Naive thymus-derived CD8-positive, alpha-beta T cell (primary cell): ENCODE measurements at places on chromosomes 1 and 21.

DNA sequence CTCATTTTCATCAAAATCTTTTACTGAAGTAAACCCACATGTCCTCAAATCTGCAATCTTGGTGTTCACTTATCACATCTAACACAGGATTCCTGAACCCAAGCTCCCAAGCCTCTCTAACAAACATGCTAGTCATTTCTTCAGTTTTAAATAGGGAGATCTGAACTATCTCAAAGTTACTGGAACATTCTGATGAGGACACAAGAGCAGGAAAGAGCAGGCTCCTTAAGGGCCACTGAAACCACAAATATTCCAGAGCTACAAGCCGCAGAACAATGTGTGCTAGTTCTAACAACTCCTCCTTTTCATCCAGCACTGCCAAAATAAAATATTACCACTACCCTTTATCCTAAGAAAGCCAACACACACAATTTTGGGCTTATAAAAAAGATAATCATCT is 38.9 kb downstream of the WARS2 start:
- DNase-seq: no peak

- DNase-seq: no peak
These were observed 71.5 kb downstream of the MACF1 start for GRCh38 chr1:39275836-39276507.

- peak; percentile 45 for DNase-seq
These were observed 12.4 kb downstream of the LMNA start for GRCh38 chr1:156126630-156127534.

DNA sequence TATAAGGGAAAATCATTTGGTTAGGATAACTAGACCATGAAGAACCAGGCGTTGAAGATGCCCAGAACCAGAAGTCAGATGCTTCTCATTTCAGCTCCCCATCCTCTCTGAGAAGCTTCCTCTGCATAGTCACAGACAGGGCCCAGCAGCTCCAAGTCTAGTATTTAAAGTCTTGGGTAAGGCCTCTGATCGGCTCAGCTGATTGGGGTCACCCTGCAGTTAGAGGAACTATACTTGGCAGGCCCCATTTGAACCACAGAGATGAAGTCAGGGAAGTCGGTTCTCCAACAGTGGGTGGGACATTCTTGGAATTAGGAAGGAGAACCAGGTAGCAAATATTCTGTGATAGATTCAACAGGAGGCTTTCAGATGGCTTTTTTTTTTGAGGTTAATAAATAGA is 48.3 kb downstream of the SLC22A15 start:
- no peak for DNase-seq

DNA sequence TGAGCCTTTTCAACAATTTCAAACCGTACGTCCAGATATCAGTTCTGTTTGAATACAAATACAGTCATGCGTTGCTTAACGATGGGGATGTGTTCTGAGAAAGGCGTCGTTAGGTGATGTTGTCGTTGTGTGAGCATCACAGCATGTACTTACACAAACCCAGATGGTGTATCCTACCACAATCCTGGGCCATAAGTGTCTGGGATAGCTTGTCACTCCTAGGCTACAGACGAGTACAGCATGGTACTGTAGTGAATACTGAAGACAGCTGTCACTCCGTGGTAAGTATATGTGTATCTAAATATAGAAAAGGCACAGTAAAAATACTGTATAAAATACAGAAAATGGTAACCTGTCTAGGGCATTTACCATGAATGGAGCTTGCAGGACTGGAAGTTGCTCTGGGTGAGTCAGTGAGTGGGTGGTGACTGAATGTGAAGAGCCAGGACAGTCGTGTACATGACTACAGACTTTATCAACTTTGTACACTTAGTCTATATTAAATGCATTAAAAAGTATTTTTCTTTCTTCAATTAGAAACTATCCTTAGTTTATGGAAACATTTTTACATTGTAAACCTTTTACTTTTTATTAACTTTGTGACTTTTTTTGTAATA is 10.5 kb upstream of the OR2W3 start:
- DNase-seq: no peak

GRCh38 chr1:115755456-115756370 is 12.8 kb downstream of the CASQ2 start:
- DNase-seq: no peak

- DNase-seq: no peak
These were observed 93.6 kb downstream of the LEPR start for GRCh38 chr1:65514041-65514440.
